ENCODE measurements at places on chromosomes 1 and 21.

DNA sequence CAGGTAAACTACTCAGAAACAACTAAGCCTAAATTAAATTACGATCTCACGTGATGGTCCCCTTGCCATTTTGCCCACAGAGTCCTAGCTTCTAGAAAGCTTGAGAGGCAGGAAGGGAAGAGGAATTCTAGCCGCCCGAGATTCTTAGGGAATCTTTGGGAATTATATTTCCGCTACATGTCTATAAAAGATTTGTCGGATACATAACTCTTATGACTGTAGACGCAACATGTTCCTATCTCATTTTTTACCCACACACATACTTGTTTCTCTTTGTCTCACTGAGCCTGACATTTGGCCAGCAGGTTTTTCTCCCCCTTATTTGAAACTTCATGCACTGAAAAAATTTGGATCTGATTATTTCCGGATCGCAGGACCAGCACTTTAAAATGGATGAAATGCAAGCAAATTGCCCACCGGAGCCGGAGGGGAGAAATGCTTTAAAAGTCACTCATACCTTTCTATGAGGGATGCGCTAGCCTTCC is 5.5 kb downstream of the GLIS1 start:
- no peak for DNase-seq

DNA sequence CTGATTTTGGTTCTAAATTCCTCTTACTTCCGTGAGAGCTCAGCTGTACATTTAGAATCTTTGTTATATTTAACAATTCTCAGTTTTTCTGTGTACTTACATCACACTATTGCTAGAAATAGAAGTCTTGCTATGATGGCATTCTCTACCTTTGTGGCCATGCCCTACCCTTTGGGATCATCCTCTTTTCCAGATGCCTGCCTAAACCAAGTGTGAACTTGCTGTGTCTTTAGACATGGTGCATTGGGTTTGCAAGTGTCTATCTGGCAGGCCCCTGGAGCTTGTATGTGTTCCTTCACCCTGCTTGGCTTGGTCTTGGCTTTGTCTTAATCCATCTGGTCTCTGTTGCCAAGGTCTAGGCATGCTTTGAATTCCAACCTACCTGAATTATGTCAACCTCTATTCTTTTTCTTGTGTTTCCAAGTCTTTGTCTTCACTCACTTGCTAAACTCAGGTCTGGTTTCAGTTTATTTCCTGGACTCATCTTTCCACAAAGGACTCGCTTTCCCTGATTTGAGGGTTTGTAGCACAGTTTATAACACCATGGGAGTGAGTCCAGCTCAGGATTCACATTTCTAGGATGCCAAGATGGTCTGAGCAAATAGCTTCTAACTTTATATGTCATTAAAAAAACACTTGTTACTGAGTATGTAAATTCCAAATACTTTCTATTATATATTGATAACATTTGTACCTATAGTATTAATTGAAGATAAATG is 20.6 kb upstream of the APOBEC4 start:
- DNase-seq = no peak

DNA sequence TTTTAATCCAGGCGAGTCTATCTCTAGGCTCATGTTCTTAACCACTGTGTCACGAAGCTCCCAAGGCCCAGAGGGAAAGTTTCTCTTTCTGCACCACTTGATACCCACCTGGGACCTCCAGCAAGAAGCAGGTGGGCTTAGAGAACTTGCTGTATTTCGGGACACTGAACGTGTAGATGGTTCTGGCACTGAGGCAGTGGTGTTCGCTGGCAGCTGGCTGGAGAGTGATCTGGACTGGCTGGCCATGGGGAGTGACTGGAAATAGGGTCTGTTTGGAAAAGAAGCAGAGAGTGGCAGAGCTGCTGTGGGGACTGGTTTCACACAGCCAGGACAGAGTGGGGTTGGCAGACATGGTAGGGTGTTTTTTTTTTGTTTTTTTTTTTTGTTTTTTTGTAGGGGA is 16.4 kb upstream of the IL22RA1 start:
- no peak for DNase-seq

DNA sequence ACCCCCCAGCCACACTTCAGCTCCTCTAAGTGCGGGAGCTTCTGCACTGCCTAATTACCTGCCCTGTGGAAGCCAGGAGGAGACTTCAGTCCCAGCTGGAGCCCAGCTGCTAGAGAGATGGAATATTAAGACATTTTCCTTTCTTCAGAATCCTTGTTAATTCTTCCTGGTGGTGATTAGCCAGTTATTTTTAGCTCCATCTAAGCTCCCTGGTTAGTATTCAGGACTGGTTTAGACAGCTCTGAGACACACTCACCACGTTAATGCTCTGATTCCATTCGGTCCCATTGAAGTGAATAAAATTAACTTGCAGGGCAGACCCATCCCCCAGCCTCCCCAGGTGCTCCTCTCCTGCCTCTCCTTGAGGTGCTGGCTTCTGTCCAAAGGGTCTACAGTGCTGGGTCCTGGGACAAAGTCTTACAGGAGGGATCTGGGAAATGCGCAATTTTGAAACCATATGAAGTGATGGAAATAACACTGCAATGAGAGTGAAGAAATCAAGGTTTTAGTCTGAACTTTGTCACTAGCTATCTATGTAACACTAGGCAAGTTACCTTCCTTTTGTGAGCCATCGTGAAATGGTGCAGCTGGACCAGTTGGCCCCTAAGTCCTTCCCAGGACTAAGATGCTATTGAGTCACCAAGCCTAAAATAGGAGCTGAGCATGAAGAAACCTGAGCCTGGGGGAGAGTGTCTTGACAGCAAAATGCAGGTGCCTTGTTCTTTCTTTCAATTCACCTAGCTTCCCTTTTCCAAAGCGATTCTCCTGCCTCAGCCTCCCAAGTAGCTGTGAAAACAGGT is 117.4 kb upstream of the ATP1A1 start:
- no peak for DNase-seq

- no peak for DNase-seq
Observed at GRCh38 chr1:11044086-11044848, 2.8 kb downstream of the MASP2 start.

- no peak for DNase-seq
Observed at GRCh38 chr1:154741327-154741726, 128.8 kb downstream of the KCNN3 start.

- no peak for DNase-seq
Observed at GRCh38 chr21:45867671-45868081, 113.9 kb upstream of the COL6A1 start.

DNA sequence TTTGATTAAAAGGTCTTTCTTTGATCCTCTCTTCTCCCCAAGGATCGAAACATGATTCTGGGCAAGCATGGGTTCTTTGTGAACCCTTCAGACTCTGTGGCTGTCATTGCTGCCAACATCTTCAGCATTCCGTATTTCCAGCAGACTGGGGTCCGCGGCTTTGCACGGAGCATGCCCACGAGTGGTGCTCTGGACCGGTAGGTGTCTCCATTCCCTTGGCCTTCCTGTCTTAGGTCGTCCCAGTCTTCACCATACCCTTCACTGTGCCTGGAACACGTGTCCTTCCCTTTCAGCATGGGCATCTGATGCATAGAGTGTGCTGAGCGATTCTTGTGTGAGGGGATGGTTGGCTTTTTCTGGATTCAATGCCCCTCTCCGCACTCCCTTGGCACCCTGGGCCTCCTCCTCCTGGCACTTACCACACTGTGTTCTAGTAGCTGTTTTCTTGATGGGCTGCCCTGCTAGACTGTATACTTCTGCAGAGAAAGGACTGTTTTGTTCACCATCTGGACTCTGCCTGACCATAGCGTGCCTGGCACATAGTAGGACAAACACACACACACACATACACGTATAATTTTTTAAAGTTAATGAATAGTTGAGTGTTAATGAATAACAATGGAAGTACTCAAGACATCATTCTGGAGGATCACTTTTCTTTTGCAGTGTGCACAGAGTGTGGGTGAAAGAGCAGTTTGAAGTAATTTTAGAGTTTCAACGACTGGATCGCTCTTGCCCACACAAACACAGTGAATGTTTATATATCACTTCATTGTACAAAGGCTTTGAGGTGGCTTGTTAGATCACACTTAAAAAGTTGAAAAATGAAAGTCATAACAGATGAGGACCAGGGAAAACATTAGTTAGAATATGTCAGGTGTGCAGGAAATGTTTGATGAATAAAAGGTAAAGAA is 43.2 kb downstream of the PGM1 start:
- no peak for DNase-seq

- no peak for DNase-seq
Observed at GRCh38 chr21:37045556-37045955, 27.3 kb downstream of the PIGP start.

- DNase-seq = no peak
Observed at GRCh38 chr1:90295534-90295933, 300.6 kb downstream of the ZNF326 start.

DNA sequence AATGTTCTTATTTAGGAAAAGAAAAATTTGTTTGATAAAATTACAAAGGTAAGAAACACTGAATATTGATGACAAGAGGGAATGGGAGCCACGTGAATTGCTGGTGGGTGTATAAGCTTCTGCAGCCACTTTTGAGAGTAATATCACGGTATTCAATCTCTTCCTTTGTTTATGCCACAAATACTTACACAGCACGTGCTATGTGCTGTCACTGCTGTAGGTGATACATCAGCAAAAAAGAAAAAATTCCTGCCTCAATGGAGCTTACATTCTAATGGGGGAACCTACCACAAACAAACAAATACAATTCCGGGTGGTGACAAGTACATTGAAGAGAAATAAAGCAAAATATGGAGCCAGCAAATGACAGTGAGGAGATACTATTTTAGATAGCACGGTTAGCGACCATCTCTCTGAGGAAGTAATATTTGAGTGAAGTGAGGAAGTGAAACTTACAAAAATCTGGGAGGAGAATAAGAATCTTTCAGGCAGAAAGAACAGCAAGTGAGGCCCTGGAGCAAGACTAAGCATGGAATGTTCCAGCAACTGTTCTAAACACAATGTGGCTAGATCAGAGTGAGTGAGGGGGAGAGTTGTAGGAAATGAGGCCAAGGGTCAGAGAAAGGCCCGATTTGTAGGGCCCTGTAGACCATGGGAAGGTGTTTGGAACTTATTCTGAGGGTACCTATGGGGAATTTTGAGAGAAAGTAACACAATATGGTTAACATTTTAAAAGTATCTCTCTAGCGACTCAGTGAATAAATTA is 2.6 kb upstream of the FCRLB start:
- no peak for DNase-seq
